ENCODE measurements at places on chromosomes 12 and 14. TPM values are rescaled to one million over a fixed set of nuclear protein-coding genes. Genes with fewer than 3 reads are reported as not detected.

The SIX6 gene
- total RNA-seq = not detected

The CIDEB gene
- total RNA-seq = 24.5 TPM

The TMCC3 gene
- 0.33 TPM for total RNA-seq

The EFS gene
- total RNA-seq = not detected

The IFNG gene
- total RNA-seq = 117 TPM

The KRT74 gene
- not detected for total RNA-seq

The FZD10 gene
- not detected for total RNA-seq

The SERPINA3 gene
- not detected for total RNA-seq

The ACOT6 gene
- not detected for total RNA-seq

The HCAR1 gene
- total RNA-seq = 0.06 TPM

The GON7 gene
- total RNA-seq = 20.1 TPM

The NXPH4 gene
- 0.58 TPM for total RNA-seq

The OAS3 gene
- total RNA-seq = 290 TPM

The P2RX7 gene
- total RNA-seq = 14.4 TPM
